Adipocyte (in vitro differentiated cells): ENCODE measurements at places on chromosomes 6 and 20.

GRCh38 chr20:18657575-18657974 is 69.7 kb downstream of the DTD1 start:
- peak; percentile 3 for DNase-seq

DNA sequence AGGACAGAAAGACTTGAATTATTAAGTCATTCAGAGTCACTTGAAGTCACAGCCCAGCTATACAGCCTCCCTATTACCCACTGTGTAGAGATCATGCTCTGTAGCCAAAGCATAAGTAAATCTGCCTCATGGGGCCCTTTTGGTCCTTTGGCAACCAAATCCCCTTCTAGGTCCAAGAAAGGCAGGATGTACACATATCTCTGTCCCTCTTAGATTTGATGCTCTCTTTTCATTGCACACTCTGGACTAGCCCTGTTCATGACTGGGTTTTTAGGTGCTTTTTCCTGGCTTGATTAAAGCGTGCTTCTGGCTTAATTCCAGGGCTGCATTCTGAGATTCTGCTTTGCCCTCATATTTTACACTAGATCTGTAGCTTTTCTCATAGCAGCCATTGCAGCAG is 296.8 kb downstream of the TENT5A start:
- DNase-seq, result no peak

GRCh38 chr6:110636781-110637180 is 160.4 kb upstream of the SLC22A16 start:
- no peak for DNase-seq

GRCh38 chr6:51960419-51960818 is 127.0 kb downstream of the PKHD1 start:
- DNase-seq, result no peak

DNA sequence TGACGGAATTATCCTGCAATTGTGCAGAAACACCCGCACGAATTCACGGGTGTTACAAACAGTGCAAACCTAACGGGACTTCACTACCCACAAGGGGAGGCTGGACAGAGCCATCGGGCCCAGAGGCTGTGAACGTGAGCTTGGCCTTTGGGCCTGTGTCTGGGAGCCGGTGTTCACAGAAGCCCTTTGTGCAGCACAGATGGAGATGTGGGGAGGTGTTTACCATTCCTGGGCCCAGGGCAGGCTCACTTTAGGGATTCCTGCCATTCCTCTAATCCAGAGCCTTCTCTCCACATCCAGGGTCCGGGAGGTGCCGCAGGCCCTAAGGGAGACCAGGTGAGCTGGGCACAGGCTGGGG is 15.0 kb downstream of the COL9A3 start:
- no peak for DNase-seq

- DNase-seq, result peak; percentile 67
Observed at GRCh38 chr6:31734821-31735406, 1.4 kb downstream of the CLIC1 start.

- no peak for DNase-seq
Observed at GRCh38 chr6:38021571-38021970, 202.0 kb downstream of the ZFAND3 start.

DNA sequence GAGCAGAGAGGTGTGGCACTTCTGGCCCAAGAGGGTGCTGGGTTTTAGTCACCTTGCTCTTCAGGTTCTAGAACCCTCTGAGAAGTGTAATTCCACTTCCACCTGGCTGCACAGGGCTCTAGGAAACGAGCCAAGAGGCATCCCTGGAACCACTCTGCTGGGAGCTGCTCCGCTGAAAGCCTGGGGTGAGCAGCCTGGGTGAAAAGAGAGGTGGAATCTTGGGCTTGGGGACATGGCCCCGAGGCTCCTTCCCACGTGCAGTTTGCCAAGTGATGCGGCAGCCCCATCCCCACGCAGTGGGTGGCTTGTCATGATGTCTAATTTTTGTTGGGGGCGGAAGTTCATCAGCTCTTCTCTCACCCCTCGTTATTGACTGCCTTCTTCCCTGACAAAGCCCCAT is 32.8 kb downstream of the PPP1R16B start:
- no peak for DNase-seq

DNA sequence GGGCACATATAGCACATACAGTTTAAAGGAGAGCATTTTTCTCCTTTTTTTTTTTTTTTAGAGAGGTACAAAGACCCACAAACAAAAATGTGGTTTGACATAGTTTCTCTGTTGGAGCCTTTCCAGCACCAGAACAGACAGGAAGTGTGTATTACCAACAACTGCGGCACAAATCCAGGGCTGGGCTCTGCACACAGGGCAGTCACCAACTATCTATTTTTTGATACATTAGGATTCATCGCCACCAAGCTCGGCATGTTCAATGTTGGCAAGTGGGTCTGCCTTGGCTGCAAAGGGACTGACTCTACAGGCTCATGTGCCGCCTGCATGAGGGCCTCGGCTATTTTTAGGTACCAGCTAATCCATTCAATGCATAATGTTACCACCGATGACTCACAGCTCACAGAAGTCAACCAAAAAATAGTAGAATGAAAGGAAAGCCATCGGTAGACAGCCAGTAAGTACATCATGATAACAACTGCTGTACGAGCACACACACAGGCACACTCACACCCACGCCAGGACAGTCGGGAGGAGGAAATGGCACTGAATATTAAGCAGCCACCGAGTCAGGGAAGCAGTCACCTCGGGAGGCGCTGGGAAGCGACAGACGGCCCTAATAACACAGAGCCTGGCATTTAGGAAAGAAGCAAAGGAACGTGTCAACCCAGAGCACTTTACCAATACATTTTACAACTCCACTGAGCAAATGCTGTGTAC is 81.6 kb downstream of the GMPR start:
- DNase-seq, result peak; percentile 96

GRCh38 chr6:165847407-165848085 is 184.5 kb upstream of the PDE10A start:
- DNase-seq, result no peak

DNA sequence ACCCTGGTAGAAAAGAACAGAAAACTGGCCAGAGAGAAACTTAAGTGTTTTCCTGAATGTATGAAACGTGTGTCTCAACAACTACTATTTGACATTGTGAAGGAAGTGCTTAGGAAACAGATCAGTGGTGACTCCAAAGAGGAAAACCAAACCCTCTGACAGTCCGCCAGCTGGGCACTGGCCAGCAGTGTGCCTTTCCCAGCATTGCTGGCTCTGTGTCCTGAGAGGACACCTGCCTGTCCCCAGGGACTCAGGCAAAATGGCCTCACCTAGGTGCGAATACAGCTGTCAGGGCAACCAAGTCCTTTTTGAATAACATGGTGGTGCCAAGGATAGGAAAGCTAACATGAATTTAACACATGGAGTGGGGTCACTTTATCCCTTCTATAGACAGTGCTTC is 72.5 kb downstream of the NDUFAF5 start:
- DNase-seq, result no peak

GRCh38 chr6:22206106-22206505 is 90.7 kb downstream of the PRL start:
- no peak for DNase-seq

- DNase-seq, result peak; percentile 15
Observed at GRCh38 chr6:88538130-88538706, 372.1 kb upstream of the CNR1 start.

DNA sequence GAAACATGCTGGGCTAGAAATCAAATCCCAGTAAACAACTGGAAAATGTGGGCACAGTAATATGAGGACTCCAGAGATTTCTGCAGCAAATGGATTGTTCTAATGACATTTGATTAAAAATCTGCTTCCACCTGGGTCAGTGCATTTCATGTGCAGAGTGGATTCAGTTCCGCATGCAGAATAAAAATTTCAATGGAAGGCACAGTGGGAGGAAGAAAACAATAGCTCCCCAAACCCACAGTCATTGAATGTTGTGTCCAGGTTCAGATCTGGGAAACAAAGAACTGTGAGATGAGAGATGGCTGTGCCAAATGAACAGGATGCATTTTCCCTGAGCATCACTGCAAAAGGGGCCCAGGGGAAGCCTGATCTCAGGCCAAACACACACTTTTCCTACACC is 403.1 kb downstream of the BTBD9 start:
- DNase-seq, result no peak

DNA sequence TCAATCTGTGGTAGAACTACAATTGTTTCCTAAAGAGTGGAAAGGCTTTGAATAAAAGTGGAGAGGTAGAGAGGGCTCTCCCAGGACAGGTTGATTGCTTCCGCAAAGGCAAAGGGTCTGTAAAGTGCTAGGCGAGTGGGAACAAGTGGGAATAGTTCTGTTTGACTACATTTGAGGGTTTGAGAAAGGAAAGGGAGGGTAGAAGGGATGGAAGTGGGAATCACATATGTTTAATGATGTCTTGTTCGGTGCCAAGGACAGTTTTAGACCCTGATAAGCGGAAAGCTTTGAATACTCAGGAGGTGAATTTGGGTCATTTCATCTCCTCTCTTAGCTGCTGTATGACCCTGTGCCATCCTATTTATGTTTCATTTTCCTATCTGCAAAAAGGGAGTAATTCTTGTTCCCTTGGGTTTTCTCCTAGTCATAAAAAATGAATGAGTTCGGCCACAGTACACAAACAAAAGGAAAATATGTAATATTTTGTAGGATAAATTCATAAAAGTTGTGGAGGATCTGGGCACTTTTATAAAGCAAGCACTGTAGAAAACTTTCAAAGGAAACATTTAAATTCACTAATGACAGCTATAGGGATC is 1.7 kb upstream of the PIM1 start:
- DNase-seq, result no peak
